ENCODE measurements at places on chromosomes 7 and 10. TPM values are rescaled to one million over a fixed set of nuclear protein-coding genes. Genes with fewer than 3 reads are reported as not detected.

GRCh38 chr7:77313085-77313484 is 103.1 kb downstream of the GSAP start:
- no peak for DNase-seq
- H3K4me3 ChIP-seq: no peak overlapping the region
- no peaks in the 10 kb centered on the region for H3K27me3 ChIP-seq
- H3K27ac ChIP-seq: no peak overlapping the region

- no peak overlapping the region for H3K27ac ChIP-seq
- H3K27me3 ChIP-seq: peaks cover 34% of the 10 kb centered on the region
- H3K4me3 ChIP-seq: no peak overlapping the region
- no peak for DNase-seq
- no peaks in the 10 kb centered on the region for H3K4me1 ChIP-seq
These were observed 97.5 kb upstream of the MGMT start for GRCh38 chr10:129369566-129369965.

The KMT2C gene
- total RNA-seq: 63.1 TPM

DNA sequence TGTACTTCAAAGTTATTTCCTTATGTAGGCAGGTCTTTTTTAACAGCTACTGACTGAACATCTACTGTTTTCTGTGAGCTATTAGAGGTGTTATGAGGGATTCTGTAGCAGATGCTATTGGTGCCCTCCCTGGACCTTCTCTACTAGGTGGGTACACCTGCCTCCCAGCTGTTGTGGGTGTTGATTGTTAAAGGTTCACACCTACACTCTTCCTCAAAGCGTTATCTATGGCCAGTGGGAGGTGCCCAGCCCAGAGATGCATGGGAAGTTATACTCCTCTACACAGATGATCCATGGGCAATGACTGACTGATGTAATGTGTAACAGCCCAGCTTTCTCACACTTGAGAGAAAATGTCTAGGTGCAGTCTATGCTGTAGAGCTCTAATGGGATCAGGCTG is 127.7 kb downstream of the PRKG1 start:
- no peak overlapping the region for H3K27ac ChIP-seq
- H3K27me3 ChIP-seq: no peaks in the 10 kb centered on the region
- H3K36me3 ChIP-seq: no peaks in the 10 kb centered on the region
- no peaks in the 10 kb centered on the region for H3K4me1 ChIP-seq

- H3K36me3 ChIP-seq: peaks cover 26% of the 10 kb centered on the region
- H3K27me3 ChIP-seq: no peaks in the 10 kb centered on the region
- no peak for DNase-seq
- no peak overlapping the region for H3K27ac ChIP-seq
- peaks cover 29% of the 10 kb centered on the region for H3K4me1 ChIP-seq
- H3K4me3 ChIP-seq: no peak overlapping the region
These were observed 20.5 kb downstream of the CCSER2 start for GRCh38 chr10:84348860-84349259.

DNA sequence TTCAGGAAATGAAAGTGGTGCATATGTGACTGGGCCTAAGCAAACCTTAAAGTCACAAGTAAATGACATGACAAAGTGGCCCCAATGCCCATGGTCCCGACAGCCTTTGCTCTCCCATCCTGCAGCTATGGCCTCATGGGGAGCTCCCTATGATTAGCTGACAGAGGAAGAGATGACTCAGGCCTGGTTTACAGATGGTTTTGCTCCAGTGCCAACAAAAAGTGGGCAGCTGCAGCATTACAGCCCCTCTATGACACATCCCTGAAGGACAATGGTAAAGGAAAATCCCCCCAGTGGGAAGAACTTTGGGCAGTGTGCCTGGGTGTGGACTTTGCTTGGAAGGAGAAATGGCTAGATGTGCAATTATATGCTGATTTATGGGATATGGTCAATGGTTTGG is 105.1 kb upstream of the ADCY1 start:
- no peaks in the 10 kb centered on the region for H3K4me1 ChIP-seq
- no peaks in the 10 kb centered on the region for H3K36me3 ChIP-seq
- peaks cover 6% of the 10 kb centered on the region for H3K27me3 ChIP-seq
- DNase-seq: no peak
